T-helper 1 cell (primary cell): ENCODE measurements at places on chromosomes 2 and 18.

GRCh38 chr2:156329031-156329926 lies 3.2 kb downstream of the NR4A2 start:
- no peak for DNase-seq

DNA sequence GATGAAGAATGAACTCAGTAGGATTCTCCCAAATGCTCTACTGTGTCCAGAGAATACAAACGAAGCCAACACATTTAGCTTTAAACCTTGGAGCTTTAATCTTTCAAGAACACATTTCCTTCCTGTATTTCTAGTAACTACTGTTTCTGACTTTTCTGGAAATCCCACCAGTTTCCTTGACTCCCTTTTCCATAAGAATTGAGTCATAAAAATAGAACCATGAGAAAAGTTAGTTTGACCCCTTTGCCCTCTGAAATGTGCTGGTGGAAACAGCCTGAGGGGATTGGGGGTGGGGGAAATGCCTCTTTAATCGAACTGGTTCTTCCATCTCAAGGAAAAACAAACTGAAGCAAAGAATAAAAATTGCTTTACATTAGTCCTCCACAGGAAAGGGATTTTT lies 123.9 kb downstream of the TMEM17 start:
- DNase-seq = no peak

DNA sequence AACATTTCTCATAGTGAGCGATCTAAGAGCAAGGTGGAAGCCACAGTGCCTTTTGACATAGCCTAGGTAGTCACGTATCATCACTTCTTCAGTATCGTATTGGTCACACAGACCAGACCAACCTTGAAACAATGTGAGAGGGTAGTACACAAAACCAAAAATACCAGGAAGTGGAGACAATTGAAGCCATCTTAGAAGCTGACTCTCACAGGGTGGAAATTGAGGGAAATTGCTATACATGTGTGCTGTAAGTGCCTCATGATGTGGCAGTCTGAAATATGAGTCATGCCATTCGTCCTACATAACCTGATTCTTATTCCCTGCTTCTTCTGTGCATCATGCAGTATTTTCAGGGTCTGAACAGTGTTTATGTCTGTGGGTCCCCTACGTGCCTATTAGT lies 62.3 kb upstream of the STON1 start:
- DNase-seq = no peak

DNA sequence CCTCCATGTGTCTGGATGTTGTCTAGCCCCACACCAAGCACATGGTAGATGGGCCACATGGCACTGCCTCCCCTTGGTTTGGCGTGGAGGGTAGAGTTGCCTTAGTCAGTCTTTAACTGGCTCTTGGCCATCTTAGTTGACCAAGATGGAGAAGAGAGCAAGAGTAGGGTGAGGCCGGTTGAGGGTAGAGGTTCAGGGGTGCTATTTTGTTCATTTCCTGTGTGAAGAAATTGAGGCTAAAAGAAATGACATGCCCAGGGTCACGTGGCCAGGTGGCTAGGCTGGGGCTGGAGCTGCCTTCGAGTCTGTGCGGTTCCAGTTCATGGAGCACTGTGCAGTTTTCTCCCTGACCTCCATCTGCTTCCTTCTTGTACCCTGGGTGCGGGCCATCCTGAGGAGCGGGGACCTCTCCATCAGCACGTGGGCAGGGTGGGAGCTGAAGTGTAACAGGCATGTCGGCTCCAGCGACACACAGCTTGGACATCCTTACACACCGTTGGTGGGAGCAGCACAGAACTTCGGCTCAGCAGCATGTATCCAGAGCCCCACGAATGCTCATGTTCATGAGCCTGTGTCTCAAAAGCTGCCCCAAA lies 213.2 kb downstream of the GBX2 start:
- DNase-seq = no peak

DNA sequence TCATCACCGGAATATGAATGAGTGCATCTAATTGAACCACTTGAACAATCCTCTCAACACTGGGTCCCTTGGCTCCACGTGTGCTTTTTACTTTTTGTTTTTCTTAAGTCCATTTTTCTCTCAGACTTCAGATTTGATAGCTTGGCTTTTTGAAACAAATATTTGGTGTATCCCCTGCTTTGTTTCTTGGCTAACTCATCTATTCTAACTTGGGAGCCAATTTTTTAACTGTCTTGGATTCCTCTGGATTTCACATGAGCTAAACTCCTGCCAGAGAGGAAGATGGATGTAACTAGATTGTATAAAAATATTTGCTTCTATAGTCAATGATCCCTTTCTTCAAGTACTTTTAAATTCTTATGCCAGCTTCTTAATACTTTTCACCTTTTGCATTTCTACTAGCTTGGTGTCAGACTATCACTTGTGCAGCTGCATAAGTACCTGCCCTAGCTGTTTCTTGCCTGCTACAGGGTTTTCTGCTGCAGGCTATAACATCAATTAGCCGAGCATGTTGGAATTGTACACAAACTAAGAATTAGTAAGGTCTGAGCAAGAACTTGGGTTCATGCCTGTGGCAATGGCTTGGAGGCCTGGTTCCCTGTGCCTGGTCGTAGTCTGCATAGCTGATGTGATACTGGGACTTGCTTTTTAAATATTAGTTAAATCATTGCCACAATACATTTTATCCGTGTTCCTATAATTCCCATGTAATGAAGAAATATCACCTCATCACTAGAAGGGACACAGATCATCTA lies 281.5 kb downstream of the EN1 start:
- DNase-seq = no peak

DNA sequence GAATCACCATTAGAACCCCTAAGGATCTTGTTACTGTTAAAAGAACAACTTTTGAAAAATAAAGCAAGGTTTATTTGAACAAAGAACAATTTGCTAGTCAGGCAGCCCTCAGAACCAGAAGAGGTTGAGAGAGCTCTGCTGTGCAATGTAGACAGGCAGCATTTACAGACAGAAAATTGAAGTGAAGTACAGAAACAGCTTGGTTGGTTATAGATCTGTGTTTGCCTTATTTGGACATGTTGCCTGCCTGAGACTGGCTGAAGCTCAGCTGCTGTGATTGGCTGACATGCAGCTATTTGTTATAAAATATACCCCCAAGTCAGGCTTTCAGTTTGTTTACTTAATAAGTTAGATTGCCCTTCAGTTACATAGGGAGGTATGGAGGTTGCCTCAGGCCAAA lies 12.5 kb downstream of the MSTN start:
- no peak for DNase-seq

DNA sequence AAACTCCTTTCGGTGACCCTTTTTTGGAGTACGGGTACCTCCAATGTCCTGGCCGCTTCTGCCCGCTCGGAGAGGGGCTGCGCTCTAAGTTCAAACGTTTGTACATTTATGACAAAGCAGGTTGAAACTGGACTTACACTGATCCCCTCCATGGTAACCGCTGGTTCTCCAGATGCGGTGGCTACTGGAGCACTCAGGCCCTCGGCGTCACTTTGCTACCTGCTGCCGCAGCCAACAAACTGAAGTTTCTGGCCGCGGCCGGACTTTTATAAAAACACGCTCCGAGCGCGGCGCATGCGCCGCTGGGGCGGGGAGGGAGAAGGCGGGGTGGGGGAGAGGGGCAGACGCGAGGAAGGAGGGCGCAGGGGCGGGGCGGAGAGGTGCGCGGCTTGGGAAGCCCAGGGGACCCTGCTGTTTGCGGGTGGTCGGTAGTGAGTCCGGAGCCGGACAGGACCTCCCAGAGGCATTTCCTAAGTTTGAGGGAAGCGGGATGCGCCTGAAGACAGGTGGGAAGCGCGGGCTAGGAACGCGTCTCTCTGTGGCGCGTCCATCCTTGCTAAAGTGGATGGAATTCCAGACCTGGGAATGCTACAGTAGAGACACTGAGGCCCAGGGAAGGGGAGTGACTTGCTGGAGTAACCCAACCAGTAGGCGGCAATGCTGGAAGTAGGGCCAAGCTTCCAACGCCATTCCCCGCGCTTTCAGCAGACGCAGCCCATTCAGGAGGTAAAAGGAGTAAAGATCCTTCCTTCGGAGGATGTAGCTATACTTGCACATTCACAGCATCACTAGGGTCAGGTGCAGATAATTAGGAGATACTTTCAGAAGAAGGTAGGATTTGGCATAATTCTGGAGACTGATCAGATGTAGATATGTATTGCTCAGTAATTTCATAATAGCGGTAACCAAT lies at the start of gene CXCR4:
TSS of gene CXCR4 (minus strand) at position 241 of the 910 bp plus-strand sequence. CDS start at position 152, 89 bp downstream.
- peak; percentile 81 for DNase-seq

DNA sequence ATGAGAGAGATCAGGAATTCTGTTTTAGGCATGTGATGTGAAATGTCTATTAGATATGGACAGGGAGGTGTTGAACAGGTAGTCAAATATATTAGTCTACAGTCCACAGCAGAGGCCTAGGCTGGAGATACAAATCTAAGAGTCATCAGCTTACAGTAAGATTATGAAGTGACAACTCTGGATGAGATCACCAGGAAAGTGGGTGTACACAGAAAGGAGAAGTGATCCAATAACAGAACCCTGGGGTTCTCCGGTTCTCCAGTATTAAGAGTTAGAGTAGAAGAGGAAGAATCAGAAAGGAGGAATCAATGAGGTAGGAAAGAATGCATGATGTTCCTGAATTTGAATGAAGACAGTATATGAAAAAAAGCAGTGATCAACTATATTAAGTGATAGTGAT lies 362.3 kb downstream of the FIGN start:
- DNase-seq = no peak

DNA sequence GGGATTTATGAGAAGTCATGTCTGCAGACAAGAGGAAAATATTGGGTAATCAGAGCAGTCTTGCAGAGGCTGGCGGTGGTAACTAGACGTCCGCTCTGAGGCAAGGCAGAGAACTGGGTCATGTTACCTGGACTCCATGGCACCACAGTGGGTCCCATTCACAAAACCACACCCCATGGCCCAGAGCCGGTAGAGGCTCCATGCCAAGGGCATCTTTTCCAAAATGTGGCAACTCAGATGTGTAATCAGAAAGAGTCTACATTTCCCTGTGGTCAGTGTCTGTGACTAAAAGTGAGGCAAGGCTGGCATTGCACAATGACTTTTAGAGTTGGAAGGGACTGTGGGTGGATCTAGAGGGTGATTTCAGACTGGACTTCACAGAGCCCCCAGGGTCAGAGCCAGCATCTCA lies 113.1 kb downstream of the MREG start:
- no peak for DNase-seq

DNA sequence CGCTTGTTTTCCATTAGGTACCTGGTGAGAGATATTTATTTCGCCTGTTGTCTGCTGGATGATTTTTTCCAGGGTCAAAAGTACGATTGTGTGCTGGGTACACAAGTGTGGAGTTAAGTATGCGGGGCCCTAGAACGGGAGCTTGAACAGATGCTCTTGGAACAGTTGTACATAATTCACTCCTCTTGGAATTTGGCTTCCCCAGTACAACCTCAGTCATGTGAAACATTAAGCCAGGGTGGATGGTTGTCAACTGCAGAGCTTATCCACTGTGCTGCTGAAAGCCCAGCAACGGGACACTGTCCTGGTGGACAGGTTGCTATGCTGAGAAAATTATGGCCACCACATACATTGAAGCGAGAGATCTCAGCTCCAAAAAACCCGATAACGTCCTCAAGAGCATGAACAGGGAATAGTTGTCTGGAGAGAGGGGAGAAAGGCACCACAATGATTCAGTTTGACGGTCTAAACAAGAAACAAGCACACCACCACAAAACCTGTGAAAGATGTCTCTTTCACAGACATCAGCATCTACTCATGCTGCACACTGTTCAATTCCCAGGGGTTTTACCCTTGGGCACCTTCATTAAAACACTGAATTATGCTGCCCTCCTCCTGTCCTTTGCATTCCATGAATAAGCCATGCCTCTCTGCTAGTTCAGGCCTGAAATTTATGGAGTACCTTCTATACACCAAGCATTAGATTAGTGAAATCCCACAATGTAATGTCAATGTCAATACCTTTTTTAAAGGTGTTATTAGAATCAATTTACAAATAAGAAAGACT lies 176.8 kb upstream of the TRIB2 start:
- DNase-seq = no peak

GRCh38 chr2:66574701-66575624 lies 140.0 kb downstream of the MEIS1 start:
- no peak for DNase-seq

GRCh38 chr2:103445347-103445746 lies 683.5 kb downstream of the TMEM182 start:
- DNase-seq = no peak

- DNase-seq = no peak
Observed at GRCh38 chr2:234395891-234396420, 100.9 kb downstream of the ARL4C start.

GRCh38 chr2:24010477-24011249 lies 778 bp downstream of the MFSD2B start:
- no peak for DNase-seq

DNA sequence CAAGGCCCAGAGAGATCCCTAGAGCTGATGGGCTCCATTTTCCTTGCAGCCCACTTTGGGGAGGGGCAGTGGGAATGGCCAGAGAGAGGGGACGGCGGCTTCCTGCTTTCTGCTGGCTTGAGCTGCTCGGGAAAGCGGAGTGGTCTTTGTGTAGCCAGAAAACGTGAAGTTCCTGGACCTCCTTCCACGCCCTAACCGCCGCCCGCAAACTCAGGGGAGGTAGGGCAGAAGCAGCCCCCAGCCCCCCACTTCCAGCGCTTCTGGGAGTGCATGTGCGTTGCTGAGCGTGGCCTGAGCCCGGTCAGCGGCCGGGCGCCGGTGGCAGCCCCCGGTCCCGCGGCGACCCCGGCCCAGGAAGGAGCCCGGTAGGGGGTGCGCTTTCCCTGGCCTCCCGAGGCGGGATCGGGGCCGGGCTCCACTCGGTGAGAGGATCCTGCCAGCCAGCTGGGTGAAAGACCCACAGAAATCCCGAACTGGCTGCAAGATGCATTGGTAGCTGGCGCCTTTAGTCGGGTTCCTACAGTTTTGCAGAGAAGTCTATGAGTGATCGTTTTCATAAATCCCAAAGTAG lies 25.3 kb upstream of the BOD1L2 start:
- no peak for DNase-seq

GRCh38 chr2:217710211-217710765 lies 292.5 kb downstream of the TNS1 start:
- no peak for DNase-seq

DNA sequence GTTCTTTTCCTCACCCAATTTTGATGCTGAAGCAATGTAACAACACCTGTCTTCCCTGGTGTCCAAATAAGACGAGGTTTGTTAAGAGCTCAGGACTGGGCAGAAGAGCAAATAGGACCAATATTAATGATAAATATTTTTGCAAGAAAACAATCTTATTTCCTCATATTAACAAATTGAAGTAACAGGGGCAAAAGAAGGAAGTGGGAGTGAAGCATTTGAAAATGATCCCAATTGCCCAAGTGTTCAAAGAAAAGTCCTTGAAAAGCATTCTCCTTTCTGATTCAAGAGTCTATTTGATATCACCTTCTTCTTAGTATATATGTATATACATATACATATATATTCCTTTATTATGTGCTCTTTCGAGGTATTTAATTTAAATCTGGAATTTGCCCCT lies 418.8 kb downstream of the ARHGAP15 start:
- DNase-seq = no peak

- no peak for DNase-seq
Observed at GRCh38 chr18:29840089-29840488, 1202.5 kb downstream of the DSC3 start.

- DNase-seq = no peak
Observed at GRCh38 chr2:127985026-127985734, 42.7 kb downstream of the SAP130 start.
